ENCODE measurements at places on chromosomes 2 and 18.
A peak's percentile ranks its signal among the peaks of the same experiment; 100 is the strongest.

GRCh38 chr18:40258311-40258710 is 1696.7 kb upstream of the PIK3C3 start:
- DNase-seq = no peak

- peak; percentile 51 for DNase-seq
Observed at GRCh38 chr2:215002500-215002899, 135.9 kb downstream of the ABCA12 start.

- DNase-seq = no peak
Observed at GRCh38 chr2:71704131-71704561, 250.8 kb downstream of the DYSF start.

DNA sequence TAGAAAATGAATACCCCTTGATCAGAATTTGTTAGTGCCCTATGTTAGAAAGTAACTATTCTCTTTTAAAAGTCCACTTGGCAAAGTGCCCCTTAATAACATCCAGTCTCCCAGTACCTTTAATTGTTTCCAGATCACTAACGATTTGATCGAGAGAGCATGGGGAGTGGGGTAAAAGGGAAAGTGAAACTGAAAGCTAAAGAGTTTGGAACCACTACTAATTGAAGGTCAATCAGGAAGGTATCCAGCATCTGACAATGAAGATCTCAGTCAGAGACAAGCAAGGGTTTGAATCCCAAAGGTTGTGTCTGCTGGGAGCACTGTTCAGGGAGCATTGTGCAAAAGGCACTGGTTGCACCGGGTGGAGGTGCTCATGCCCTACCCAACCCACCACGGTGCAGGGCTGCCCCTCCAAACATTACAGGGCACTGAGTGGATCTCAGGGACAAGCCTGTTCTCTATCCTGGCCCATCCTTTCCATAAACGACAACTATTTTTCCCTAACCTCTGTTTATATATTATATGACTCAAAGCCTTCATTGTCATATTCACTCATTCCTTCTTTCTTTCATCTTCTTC is 14.6 kb upstream of the RIT2 start:
- DNase-seq = peak; percentile 3

DNA sequence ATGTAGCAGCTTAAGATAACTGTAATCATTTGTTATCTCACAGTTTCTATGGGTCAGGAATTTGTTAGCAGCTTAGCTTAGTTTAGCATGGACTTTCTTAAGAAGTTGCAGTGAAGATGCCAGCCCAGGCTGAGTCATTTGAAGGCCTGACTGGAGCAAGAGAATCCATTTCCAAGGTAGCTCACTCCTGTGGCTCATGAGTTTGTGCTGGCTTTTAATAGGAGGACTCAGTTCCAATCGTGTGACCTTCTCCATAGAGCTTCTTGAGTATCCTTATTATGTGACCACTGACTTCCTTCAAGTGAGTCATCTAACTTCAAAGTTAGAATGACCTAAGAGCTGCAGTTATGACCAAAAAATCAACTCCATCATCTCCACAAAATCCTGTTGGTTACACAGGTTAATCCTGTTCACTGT is 1.4 kb downstream of the GPATCH11 start:
- DNase-seq = peak; percentile 14

DNA sequence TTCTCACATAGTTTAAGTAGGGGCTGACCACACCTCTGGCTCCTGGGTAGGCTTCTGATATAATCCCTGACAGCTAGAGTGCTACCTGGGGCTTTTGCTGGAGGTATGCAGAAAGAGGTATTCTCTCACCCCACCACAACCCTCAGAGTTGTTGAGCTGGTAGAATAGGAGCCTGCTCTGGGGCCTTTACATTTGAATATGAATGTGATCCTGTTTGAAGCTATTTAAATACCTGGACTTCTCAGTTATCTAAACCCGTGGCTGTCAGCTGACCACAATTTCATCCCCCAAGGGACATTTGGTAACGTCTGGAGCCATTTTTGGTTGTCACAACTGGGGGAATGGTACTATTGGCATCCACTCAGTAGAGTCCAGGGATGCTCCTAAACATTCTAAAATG is 669.1 kb downstream of the SATB2 start:
- no peak for DNase-seq

- no peak for DNase-seq
Observed at GRCh38 chr2:23590241-23590869, 205.4 kb downstream of the KLHL29 start.

DNA sequence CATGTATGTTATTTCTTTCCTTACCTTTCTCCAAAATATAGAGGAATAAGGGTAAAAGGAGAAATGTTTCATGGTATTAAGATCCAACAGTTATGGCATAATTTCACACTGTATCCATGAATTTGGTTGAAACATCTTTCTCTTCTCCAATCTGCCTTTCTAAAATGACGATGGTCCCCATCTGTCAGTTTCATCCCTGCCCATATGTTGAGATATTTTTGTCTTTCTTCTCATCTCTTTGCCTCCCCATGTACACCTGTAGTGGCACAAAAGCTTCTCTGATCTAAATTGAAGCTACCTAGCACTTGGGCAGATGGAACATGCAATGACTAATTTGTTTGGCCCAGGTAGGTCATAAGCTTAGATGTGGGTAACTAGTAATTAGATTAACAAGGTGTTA is 90.7 kb upstream of the LRRTM1 start:
- DNase-seq = no peak

GRCh38 chr2:18474700-18475099 is 85.8 kb downstream of the RDH14 start:
- no peak for DNase-seq

GRCh38 chr2:26273501-26273900 is 28.8 kb downstream of the HADHB start:
- DNase-seq = peak; percentile 45

GRCh38 chr2:229852565-229852964 is 69.2 kb downstream of the TRIP12 start:
- DNase-seq = peak; percentile 60

DNA sequence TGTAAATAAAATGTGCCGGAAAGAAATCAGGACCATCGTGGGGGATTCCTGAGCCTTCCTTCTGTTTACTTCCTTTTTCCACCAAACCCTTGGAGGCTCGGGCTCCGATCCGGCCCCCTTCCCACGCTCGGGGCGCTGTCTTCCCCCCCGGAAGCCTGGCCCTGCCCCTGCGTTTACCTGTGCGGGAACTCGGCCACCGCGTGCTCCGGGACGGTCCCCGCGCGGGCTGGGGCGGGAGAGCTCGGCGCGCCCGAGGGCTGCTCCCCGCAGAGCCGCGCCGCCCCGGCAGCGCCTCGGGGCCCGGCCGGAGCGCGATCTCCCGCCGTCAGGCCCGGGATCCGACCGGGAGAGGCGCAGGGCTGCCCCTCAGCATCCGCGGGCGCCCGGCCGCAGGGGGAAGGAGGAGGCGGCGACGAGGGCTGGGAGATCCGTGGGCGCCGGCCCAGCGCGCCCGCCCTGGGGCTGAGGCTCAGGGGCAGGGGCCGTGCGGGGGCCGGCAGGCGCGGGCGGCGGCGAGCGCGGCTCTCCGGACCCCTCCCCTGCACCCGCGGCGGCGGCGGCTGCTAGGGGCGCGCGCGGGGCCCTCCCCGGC is 435 bp downstream of the ADCY3 start:
- no peak for DNase-seq

DNA sequence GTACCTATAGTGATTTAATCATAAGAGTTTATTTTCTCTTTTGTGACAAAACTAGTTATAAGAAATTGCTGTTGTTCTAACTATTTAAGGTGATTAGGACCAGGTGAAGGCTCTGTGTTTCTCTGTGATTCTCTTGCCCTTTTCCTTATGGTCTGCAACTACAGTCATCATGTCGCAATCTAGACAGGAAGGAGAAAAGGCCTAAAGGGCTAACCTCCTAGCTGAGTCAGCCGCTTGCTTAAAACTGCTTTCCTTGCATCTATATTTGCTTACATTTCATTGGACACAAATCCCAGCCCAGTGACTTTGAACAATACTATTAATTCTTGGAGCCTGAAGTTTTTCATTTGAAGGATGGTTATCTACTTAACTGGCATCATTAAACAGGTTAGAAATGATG is 93.1 kb downstream of the PIK3C3 start:
- peak; percentile 94 for DNase-seq

GRCh38 chr2:178723786-178724346 is 83.4 kb downstream of the TTN start:
- no peak for DNase-seq

DNA sequence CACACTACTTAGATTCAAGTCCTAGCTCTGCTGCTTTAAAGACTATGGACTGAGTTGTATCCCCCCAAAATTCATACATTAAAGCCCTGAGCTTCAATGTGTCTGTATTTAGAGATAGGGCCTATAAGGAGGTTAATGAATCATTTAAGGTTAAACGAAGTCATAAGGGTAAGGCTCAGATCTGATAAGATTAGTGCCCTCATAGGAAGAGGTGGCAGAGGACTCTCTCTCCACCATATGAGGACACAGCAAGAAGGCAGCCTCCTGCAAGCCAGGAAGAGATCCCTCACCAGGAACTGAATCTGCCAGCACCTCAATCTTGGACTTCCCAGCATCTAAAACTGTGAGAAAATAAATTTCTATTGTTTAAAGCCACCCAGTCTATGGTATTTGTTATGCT is 3.1 kb upstream of the CYTIP start:
- DNase-seq = no peak

DNA sequence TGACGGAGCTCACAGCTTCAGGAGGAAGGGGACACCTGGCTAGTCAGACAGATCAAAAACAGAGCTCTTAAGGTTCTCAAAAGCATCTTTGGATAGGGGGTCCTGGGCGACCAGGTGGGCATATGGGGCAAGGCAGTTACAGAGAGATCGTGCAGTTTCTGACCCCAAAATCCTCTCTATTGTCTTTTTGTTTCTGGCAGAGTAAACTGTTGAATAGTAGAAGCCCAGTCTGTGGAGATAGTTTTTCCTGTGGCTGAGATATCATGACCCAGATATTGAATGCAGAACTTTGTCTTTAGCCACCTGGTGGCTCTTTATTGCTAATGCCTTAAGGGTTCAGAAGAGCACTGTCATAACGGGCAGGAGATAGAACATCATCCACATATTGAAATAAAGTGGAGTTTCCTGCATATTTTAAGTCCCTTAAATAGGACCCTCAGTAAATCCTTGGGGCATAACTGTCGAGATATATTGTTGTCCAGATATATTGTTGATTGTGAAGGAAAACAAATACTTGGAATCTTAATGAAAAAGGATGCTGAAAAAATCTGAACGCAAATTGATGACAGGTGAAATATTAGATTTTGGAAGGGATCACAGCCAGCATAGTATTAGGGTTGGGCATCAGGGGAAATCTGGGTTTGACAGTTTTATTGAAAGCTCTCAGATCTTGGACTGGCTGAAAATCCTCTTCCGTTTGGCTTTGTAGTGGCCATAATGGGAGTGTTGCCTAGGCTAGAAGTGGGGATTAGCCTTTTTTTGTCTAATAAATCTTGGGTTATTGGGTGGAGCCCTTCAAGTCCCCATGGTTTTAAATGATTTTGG is 14.1 kb upstream of the ZDBF2 start:
- DNase-seq = peak; percentile 46

GRCh38 chr2:99554238-99554637 is 64.4 kb upstream of the REV1 start:
- no peak for DNase-seq

DNA sequence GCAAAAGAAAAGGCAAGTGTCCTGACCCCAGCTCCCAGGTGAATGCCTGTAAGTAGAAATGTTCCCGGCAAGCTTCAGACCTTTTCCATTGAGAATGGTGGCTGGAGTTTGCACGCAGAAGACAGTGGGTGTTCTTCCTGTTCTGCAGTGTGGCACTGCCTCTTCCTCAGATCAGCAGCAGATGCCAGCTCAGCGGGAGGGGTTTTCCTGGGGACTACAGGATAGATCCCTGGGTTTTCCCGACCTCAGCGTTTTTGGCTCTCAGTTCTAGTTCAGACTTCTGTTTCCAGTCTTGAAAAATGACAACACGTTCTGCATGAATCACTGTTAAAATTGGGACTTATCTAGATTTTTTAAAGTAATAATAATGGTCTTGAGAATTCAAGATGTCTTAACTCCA is 39.2 kb downstream of the GRHL1 start:
- no peak for DNase-seq

GRCh38 chr18:48915626-48916425 is 34.9 kb downstream of the SMAD7 start:
- DNase-seq = peak; percentile 83

- DNase-seq = no peak
Observed at GRCh38 chr2:126876631-126877030, 22.1 kb upstream of the TEX51 start.

- DNase-seq = peak; percentile 26
Observed at GRCh38 chr2:58054264-58054663, 7.7 kb downstream of the VRK2 start.

GRCh38 chr2:201558665-201559064 is 84.6 kb downstream of the TMEM237 start:
- DNase-seq = no peak

- peak; percentile 84 for DNase-seq
Observed at GRCh38 chr2:201130524-201131186, 14.7 kb downstream of the CFLAR start.

- DNase-seq = no peak
Observed at GRCh38 chr2:64439194-64439593, 14.8 kb upstream of the LGALSL start.

- peak; percentile 62 for DNase-seq
Observed at GRCh38 chr18:74652392-74652988, 54.8 kb downstream of the ZNF407 start.

GRCh38 chr2:99398303-99398702 is 61.1 kb downstream of the EIF5B start:
- no peak for DNase-seq

GRCh38 chr2:61125123-61125710 is 36.8 kb upstream of the C2orf74 start:
- DNase-seq = no peak

GRCh38 chr18:67766930-67767329 is 250.4 kb upstream of the DSEL start:
- DNase-seq = peak; percentile 60

GRCh38 chr2:72001937-72002690 is 145.5 kb downstream of the CYP26B1 start:
- no peak for DNase-seq

- DNase-seq = no peak
Observed at GRCh38 chr2:212428681-212429478, 109.7 kb downstream of the ERBB4 start.

- DNase-seq = no peak
Observed at GRCh38 chr2:120285056-120285455, 32.4 kb downstream of the RALB start.

- peak; percentile 58 for DNase-seq
Observed at GRCh38 chr2:237475704-237476141, 11.3 kb upstream of the MLPH start.

GRCh38 chr18:46019936-46020335 is 52.1 kb downstream of the PSTPIP2 start:
- peak; percentile 5 for DNase-seq

GRCh38 chr2:145040433-145040832 is 520.5 kb upstream of the ZEB2 start:
- DNase-seq = no peak
